ENCODE measurements at places on chromosomes 4 and X.

GRCh38 chr4:125389713-125390112 is 75.0 kb downstream of the FAT4 start:
- peak; percentile 97 for DNase-seq

DNA sequence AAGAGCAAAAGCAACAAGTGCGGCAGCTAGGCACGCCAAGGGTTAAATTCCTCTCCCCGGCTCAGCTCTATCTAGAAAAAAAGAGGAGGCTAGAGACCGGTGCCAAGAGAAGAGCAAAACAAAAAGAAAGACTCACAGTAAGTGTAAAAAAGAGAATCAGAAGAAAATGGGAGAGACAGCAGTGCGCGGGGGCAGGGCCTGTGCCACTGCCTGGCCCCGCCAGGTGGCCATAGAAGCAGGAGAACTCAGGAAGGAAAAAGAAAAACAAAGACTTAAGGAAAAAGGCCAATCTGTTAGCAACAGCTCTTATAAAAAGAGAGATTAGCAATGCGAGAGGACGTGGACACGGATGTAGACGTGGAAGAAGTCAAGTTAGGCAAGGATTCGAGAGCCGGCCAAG is 3.2 kb downstream of the ACOX3 start:
- DNase-seq: no peak

DNA sequence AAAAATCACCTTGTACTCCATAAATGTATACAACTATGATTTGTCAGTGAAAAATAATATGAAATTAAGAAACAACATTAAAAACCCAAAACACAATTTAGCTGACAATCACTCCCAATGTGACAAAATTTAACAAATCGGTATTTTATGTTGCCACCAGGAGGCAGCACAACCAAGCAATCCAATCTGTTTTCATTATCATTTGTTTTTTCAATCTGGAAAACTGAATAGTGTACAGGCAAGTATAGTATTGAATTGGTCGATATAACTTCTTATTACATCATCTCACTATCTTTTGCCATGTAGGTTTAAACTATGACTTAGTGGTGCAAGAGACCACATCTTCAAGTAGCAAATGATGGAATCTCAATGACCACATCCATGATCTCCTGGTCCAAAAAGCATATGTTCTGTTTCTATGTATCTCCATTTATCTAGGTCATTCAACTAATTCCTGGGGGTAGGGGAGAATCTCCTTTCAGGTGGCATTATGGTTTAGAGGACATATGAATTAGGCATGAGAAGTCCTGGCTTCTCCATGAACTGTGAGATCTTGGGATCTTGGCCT is 112.9 kb upstream of the AGA start:
- no peak for DNase-seq

DNA sequence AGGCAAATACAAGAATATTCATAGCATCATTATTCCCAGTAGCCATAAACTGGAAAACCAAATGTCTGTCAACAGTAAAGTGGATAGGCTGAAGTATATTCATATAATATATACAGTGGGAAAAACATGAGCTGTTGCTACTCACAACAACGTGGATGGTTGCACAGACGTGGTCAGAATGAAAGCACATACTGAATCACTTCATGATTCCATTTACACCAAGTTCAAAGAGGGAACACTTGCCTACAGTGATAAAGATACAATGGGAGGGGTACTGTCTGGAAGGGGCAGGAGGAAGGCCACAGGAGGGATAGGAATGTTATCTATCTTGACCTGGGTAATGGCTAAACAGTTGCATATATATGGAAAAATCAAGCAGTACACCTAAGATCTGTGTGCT is 25.3 kb downstream of the APBB2 start:
- DNase-seq: no peak

- DNase-seq: no peak
Observed at GRCh38 chrX:151680805-151681204, 14.5 kb upstream of the PRRG3 start.

GRCh38 chr4:147994076-147994475 is 262.2 kb downstream of the ARHGAP10 start:
- DNase-seq: no peak

- DNase-seq: no peak
Observed at GRCh38 chrX:135985157-135985972, at the start of gene SLC9A6. SLC9A6 (plus strand) TSS chrX:135985435; CDS start chrX:135985659, 224 bp downstream.

DNA sequence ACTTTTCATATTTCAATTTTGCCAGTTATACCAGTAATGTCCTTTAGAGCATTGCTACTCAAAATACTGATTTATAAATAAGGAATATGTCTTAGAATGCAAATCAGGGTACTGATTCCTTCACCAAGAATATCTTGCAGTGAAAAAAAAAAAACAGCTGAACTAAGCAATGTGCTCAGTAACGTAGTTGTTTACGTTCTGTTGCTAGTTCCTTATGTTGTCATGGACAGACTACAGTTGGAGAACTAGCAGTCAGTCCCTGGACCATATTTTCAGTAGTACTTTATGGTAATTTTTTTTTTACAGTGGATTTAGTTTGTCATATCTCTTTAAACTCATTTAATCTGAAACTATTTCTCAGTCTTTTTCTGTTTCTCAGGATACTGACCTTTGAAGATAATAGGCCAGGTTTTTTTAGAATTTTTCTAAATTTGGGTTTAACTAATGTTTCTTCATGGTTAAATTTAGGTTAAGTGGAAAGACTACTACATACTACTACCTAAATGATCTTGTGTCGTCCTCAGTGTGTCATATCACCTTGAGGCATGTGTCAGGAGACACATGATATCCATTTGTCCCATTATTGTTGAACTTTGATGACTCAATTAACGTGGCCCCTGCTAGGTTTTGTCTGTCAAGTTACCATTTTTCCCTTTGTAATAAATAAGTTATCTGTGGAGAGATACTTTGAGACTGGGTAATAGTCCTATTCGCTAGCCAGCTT is 21.0 kb downstream of the SMARCAD1 start:
- no peak for DNase-seq

DNA sequence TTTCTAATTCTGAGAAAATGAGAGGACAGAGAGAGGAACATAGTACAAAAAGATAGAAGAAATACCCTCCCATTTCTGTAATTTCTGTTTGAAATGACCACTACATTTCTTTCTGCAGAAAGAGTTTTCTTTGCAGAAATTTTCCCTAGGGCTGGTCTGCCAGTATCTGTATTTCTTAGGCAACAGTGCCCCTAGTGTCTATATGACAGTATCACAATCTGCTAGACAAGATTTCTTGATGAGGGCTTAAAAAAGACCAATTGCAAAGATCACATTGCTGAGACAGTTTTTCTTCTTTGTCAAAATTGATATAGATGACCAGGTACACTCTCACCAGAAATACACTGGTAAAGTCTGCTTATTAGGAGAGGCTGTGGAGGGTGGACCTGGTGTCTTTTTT is 81.0 kb upstream of the ZDHHC15 start:
- no peak for DNase-seq

DNA sequence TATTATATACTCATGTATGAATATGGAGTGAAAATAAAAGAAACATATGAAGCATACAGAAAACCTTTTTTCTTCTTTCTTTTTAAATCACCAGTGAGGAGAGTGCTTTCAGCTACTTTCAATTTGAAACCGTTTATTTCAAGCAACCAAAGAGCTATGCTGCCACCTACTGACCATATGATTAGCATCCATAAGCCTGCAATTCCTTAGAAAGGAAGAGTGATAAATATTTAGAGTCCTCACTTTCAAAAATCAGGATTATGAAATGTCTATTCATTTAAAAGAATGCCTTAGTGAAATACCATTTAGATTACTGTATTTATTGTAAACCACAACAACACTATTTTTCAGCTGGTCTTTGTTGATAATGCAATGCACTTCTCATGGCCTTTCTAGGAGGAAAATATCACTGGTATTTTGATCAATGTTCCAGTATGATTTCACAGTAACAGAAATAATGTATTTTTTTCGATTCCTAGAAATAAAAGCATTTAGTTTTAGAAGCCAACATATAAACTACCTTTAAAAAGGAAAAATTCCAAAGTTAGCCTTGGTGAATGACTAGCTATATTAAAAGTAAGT is 667.6 kb downstream of the PCDH18 start:
- peak; percentile 31 for DNase-seq

- no peak for DNase-seq
Observed at GRCh38 chr4:169144061-169144600, 126.6 kb downstream of the SH3RF1 start.

DNA sequence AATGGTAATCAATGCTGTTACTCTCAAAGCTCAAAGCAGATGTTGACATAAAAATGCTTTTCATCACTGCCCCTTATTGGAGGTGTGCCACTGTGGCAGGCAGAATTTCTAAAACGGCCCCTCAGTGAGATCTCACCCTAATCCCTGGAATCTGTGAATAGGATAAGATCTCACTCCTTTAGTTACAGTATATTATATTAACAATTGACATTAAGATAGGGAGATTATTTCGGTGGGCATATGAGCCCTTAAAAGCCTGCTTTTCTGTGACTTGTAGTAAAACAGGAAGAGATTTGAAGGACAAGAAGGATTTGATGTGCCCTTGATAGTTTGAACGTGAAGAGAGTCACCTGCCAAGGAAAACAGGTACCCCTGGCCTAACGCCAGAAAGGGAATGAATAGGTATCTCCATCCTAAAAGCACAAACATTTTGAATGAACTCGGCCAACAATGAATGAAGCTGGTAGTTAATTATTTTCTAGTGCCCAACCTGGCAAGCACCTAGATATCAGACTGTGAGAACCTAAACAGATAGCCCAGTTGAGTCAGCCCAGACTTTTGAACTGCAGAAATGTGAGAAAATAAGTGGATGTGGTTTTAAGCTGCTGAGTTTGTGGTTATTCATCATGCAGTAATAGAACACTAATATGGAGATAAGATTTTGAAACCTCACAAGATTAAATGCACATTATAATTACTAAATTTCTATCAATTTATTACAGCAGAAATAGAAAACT is 881.6 kb downstream of the PCDH18 start:
- no peak for DNase-seq

DNA sequence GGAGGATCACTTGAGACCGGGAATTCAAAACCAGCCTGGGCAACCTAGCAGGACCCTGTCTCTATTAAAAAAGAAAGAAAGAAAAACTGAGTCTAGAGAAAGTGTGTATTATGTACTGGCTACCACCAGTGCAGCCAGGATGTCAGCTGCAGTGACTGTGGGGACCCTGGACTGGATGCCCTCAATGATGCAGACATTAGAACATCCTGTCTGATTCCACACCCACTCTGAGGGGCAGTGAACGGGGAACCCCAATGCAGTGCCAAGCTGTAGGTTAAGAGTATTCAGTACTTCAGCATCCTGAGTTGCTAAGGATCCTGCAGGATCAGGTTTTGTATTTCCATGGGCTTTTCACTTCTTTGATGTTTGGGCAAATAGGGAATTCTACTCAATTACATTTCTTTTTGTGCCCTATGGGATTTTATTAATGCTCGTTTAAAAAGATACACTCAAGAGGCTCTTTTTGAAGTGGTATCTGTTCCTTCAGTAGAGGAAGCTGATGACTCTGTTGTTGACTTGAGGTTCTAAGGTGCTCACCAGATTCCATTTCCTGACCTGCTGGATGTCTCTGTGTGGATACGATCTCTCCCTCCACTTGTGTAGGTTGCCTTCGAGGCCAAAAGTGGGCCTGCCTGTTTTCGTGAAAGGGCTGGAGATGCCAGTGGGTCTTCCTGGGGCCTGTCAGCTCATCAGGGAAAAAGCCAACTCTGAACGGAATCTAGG is 85.9 kb upstream of the CLCN4 start:
- DNase-seq: no peak

DNA sequence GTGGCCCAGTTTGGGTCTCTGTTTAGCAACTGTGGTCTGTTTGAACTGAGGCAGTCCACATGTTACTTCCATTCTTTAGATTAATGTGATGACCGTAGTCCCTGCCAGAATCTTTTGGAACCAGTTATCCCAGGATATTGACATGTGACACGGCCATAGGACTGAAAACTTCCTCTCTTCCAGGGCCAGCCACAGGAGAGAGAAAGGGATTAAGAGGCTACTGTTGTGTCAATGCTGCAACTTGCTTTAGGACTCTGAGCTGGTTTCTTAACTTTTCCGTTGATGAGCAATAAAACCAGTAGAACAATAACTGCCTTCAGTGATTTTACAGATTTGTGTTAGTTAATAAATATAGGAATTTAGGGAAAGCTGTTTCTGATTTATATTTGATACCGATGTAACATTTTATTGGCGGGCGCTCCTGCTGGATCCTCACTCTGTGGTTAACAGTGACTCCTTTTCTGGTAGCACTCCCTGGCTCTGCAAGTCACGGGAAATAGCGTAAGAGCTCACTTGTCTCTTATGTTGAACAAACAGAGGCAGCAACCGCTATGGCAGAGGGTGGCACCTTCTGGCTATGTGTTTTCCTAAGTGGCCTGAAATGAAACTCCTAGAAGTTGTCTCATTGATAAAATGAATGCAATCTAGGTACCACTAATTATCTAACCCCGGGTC is 2.5 kb downstream of the TENM3 start:
- DNase-seq: no peak

- DNase-seq: no peak
Observed at GRCh38 chrX:1792636-1793035, 177.8 kb downstream of the ASMT start.

GRCh38 chr4:85498068-85498733 is 23.3 kb downstream of the ARHGAP24 start:
- no peak for DNase-seq

DNA sequence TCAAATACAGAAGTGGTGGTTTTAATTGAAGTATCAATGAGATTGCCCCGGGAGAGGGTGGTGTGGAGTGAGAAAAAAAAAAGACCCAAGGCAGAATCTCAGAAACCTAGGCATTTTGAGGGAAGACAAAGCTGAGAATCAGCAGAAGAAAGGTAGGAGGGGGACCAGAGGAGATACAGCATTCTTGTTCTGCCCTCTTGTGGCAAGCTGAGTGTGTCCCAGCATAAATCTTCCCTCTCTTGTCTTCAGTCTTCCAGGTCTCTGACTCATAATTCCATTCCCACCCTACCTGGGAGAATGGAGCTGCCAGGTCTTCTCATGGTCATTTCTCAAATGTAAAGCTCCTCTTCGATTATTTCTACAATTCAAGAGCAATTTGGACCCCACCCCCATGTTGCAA is 32.7 kb upstream of the MAGED1 start:
- no peak for DNase-seq

GRCh38 chr4:120009731-120010130 is 56.9 kb downstream of the MAD2L1 start:
- DNase-seq: peak; percentile 55

DNA sequence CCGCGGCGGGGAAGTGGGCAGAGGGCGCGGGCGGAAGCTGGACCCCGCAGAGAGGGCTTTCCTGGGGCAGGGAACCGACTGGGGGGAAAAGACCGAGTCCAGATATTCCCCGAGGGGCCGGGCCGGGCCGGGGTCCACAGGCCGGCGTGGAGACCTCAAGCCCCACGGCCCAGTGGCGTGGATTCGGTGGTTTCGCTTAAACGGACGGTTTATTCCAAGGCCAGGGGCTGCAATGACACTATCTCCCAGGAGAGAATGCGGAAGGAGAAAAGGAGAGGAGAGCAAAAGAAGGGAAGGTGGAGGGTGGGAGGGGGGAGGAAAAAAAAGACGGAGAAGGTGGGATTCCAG is 10.8 kb downstream of the ARX start:
- DNase-seq: no peak

GRCh38 chrX:119516157-119516702 is 48.0 kb downstream of the SLC25A5 start:
- DNase-seq: peak; percentile 20
